ENCODE measurements at places on chromosomes 12 and 14.

GRCh38 chr14:58817846-58818245 is 180.1 kb downstream of the DACT1 start:
- DNase-seq, result no peak

- no peak for DNase-seq
Measured at GRCh38 chr12:90995010-90995409, 9.8 kb downstream of the EPYC start.

- peak; percentile 76 for DNase-seq
Measured at GRCh38 chr12:51886021-51886710, 1.7 kb upstream of the ANKRD33 start.

GRCh38 chr12:45655186-45655585 is 74.3 kb upstream of the ARID2 start:
- peak; percentile 35 for DNase-seq

GRCh38 chr12:91896286-91897024 is 249.2 kb downstream of the BTG1 start:
- DNase-seq, result peak; percentile 92

DNA sequence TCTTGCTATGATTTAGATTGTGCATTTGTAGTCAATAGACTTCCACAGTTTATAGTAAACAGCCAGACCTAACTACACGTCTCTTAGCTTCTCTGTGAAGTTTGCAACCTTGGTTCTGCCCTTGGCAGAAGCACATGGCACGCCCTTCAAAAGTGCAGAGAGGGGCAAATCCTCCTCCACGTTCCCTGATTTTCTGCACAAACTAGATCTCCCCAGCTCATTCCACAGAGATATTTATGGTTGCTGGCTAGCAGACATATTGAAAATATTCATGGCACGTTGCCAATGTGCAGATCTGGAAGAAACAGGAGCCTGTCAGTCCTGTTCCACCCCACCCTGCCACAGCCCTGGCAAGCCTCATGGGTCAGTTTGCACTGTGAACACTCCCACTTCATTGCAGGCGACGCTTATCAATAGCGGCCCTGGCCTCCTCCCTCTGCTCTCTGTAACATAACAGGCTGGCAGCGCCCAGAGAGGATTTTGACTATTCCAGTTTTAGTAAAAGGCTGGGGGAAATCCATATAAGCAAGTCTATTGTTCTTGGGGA is 6.5 kb upstream of the LGALS3 start:
- DNase-seq, result peak; percentile 73

- no peak for DNase-seq
Measured at GRCh38 chr12:52730793-52731192, 27.5 kb upstream of the KRT77 start.

DNA sequence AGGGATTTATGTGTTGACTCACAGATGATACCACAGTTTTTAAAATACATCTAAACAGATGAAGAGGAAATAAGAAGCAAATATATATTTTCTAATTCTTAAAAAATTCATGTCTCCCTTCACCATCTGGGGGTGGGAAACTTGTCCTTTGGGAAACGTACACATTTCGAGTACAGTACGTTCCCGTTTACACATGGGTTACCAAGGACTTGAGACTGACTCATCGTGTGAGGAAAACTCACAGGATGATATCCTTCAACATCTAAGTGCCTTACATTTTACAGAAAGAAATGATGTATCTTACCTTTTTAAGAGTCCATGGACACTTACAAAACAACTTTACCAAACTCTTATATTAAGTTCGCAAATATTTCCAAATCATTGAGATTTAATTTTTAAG is 16.0 kb upstream of the FBLN5 start:
- no peak for DNase-seq

DNA sequence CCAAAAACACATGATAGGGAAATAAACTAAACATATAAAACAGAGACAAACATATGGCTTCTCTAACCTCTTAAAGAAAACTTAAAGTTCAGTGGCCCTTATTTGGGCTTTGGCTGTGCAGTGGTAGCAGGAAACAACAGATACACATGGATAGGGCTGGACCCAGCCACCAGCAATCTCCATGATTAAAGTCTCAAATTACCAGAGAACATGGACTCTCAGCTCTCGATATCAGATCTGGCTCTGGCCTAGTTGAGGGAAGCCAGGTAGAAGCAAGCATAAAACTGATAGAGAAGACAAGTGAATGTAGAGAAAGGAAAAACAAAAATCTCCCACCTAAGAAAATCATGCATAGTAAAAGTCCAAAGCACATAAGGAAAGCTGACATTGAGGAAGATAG is 164.8 kb downstream of the ITPR2 start:
- DNase-seq, result no peak

DNA sequence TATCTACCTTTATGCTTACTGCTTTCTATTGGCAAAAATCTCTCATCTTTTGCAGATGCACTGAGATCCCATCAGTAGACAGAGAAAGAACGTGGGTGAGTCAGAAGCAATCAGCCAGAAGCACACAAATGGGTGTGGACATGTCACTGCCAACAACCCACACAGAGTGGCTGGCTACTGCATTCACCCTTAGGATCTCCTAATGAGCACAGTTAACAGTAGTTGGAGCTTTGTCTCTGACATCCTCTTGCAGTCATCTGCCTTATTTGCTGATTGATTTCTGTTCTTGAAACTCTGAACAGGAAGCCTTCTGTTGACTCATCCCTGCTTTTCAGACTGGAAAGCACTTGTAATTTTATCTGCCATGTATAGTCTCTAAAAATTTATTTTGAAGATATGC is 117.2 kb downstream of the RGS6 start:
- no peak for DNase-seq

DNA sequence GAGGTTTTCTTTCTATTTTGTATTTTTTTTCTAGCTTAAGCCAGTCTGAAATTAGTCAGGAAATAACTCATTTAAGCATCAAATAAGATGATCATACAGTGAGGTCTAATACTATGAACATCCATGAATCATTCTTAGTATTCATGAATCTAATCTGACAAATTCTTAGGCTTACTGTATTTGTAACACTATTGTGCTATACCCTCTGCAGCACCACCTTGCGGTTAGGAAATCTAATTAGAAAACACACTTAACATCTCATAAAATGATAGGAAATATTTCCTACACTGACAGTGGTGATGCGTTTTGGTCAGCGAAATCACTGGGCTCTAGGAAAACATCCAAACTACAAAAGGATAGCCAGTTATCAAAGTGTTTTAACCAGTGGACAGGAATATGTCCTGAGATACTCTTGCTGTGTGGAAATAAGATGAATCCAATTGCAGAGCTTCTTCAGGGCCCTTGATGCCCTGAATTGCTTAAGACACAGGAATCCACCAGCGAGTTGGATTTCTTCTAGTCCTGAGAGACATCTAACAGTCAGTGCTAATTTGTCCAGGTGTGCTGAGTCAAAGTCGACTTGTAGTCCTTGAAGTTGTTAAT is 109.3 kb upstream of the MYF6 start:
- peak; percentile 53 for DNase-seq

DNA sequence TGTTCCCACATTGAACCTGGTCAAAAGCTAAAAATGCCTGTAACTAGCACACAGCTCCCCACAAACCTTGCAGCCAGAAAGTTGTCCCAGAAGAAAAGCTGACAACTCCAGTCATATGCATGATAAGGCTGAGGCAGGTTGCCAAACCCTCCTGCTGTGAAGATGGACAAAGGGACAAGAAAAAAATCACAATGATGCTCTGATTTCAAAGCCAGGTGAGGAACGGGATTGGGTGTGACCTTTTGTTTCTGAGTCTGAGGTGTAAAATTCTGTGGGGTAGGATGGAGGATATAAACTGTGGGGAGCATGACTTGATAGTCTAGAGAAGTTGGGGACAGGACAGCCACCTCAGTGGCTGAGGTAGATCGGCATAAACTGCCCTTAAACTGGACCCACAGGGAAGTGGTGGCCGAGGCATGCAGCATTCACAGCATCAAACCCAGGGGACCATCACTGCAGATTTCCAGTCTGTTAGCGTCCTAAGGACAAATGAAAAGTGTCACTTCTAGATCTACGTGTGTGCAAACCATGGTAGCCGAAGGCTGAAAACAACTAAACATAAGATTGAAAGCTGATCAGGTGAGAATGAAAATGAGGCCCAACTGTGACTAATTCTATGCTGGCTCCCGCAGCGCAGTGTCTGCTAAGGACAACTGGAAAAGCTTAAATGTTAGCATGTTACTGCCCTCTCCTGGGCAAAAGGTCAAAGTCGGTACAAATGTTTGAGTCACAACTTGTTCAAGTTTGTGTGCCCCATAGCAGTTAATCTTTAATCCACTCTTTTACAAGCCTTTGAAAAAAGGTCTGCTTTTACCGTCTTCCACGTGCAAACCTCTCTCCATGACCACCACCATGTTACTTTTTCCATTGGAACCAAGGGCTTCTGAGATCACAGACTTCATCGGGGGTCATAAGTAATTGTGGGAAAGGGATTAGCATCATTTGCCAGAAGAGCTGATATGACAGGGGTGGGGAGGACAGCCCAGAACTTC is 39.8 kb downstream of the GRIN2B start:
- DNase-seq, result peak; percentile 67

DNA sequence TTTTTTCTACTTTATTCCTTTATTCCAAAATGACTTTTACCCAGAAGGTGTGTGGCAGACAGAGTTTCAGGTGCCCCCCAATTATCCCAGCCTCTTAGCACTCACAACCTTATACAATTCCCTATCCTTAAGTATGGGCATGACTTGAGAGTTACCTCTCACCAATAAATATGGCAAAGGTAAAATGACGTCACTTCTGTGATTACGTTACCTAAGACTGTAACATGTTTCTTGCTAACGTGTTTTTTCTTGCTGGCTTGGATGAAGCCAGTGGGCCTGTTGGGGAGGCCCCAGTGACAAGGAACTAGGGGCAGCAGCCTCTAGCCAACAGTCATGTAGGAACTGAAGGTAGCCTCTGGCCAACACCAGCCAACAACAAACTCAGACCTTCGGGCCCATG is 13.3 kb upstream of the TUNAR start:
- no peak for DNase-seq

GRCh38 chr14:61691495-61691894 is 3.8 kb upstream of the HIF1A start:
- DNase-seq, result no peak

DNA sequence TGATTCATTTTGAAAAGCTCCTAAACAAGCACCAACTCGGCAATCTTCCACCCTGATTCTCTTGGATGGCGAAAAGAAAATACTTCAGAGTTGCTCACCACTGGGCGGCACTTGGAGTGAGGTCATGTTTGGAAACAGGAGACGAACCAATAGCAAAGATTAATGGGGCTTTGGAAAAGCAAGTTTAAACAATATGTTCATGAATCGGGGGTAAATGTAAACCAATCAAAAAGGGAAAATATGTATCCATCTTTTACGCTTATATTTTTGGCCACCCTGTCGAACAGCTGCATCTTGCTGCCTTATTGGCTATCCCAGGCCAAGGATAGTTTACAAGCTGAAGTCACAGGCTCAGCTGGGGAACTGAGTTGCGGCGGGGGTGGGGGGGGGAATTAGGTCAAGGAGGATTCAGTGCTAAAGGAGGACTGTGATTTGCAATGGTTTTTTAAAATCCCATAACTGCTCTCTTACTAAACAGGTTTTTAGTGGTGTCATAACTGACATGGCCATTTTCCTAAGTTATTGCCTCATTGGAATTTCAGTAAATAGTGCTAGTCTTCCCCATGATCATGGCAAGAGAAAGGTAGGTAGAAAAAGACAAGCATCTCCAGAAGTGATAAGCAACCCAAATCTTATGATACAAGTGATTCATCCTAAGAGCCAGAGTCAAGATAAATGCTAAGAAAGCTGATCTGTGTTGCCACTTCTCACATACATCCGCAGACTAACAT is 210.6 kb downstream of the PHLDA1 start:
- peak; percentile 92 for DNase-seq

DNA sequence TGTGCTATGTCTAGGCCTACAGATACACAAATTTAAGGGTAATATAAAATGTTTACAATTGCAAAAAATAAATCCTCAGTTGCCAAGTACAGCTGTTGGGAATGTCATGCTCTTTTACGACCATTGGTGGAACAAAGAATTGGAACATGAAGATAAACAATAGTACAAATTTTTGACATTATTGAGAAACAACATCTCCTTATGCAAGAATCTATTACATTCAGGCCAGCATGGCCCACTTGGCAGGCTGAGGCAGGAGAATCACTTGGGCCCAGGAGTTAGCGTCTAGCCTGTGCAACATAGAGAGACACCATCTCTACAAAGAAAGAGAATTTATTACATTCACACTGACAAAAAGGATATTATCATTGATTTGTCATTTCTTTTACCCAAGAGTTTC is 135.9 kb upstream of the NTF3 start:
- peak; percentile 26 for DNase-seq

DNA sequence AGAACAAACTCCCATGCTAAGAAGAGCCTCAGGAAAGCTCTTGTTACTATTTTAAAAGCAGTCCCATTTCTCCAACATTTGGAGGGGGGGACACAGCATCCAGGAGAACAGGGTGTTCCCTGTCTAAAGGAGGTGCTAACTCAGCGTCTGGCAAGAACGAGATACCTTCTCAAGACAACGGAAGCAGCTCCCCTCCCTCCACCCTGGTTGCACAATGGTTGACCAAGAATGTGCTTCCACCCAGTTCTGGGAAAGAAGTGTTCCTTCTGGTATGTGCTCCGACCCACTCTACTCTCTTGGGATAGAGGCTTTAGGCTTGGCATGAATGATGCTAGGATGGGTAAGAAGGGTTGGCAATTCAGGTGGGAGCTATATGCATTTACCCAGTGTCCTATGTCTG is 1.5 kb upstream of the KRT6A start:
- no peak for DNase-seq

DNA sequence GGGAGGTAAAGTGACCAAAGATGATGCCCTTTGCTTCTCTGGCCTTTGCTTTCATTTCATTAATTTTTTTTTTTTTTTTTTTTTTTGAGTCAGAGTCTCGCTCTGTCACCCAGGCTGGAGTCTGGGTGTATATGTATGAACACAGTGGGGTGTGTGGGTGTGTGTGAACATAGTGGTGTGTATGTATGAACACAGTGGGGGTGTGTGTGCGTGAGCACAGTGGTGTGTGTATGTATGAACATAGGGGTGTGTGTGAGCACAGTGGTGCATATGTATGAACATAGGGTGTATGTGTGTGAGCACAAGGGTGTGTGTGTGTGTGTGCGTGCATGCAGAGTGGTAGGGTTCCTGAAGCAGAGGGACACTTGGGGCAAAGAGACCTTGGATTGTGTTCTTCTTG is 9.6 kb downstream of the KLC1 start:
- no peak for DNase-seq

GRCh38 chr14:49768301-49769121 is 558 bp downstream of the KLHDC2 start:
- DNase-seq, result peak; percentile 59

GRCh38 chr12:25864306-25865276 is 93.9 kb upstream of the RASSF8 start:
- DNase-seq, result no peak

Data from tongue (tissue), 3 donors.